ENCODE measurements at places on chromosomes 6 and 20. TPM values are rescaled to one million over a fixed set of nuclear protein-coding genes. Genes with fewer than 3 reads are reported as not detected.
A peak's percentile ranks its signal among the peaks of the same experiment; 100 is the strongest.

DHX35 gene
- total RNA-seq, result 5.8 TPM

BTNL2 gene
- total RNA-seq, result not detected

DNA sequence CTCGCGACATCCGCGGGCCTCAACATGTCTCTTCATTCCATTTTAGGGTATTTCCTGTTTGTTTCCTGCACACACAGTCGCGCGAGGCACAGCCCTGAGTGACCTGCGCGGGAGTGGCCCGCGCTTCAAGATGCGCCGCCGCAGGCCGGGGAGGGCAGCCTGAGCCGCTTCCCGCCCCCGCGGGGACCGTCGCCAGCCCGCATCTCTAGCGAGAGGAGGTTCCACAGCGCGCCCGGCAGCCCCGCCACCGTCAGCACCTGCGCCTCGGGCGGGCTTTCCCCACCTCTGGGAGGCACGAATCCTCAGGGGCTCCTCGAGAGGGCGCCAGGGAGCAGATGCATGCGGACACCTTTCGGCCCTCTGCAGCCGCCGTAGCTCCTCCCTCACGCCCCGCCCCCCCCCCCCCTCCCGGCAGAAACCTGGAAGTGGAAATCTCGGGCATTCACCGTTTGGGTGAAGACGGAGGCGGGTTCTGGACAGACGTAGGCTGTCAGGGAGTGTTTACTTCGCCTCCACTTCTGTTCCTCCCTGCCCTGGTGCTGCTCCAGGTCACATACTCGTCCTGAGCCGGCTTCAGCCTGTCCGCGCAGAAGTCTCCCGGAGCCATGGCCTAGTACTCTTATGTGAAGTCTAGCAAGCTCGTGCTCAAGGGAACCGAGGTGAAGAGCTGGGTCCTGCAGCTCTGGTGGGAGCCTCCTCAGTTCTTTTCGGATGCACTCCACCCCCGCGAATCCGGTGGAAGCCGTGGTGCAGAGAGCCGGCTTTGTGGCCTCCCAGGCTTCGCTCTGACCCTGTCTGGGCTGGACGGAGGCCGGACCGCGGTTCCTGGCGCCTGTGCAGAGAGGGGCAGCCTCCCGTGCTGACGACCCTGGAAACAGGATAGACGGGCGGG, 880.5 kb upstream of the DEFB115 start:
- DNase-seq, result peak; percentile 91

IP6K3 gene
- total RNA-seq, result 73.5 TPM

DNA sequence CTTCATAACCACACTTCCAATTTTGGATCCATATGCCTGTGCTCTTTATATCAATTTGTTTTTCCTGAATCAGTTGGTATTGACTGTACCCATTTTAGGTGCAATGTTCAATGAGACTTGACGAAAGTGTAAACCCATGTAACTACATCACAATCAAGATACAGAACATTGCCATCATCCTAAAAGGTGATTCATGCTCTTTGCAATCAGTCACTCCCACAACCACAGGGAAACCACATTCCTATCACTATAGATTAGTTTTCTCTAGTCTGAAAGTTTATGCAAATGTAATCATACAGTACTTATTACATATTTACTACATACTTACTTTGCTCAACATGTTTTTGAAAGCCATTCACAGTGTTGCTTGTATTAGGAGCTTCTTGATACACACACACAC, 167.4 kb downstream of the ADGRG6 start:
- no peak for DNase-seq

GRCh38 chr6:125688138-125688537, 61.3 kb upstream of the HEY2 start:
- no peak for DNase-seq

TPMT gene
- total RNA-seq, result 0.89 TPM

GRCh38 chr20:54004445-54004844, 65.9 kb downstream of the BCAS1 start:
- no peak for DNase-seq

DNA sequence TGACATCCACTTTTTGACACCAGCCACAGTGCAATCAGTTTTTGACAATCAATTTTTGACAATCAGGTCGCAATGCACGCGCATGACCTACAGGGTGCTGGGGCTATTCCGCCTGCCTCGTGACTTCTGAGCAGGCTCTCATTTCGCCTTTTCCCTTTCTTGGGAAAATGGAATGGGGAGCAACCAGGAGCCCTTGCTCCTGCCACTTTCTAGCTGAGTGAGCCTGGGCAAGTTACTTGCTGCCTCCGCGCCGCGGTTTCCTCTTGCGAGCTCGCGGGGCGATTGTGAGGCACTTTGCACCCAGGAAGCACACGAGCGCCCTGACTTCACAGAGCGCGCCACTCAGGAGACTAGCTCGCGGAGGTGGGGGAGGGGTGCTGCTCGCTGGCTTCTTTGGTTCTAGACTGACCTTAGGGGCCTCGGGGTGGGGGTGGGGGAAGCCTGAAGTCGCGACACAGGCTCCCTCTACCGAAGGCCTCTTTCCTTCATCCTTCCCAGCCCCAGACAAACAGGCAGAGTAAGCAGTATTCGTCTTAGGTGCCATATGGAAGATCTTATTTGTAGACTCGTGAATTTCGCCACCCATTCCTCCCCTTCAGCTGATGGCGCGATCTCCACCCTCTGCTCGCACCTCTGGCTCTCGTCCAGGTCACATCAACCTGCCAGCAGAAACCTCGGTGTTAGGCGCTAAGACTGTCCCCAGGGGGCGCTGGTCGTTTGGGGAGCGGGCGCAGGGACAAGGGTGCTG, 4.6 kb downstream of the TP53TG5 start:
- peak; percentile 92 for DNase-seq

- no peak for DNase-seq
Observed at GRCh38 chr6:14200047-14200446, 82.5 kb downstream of the CD83 start.

DNA sequence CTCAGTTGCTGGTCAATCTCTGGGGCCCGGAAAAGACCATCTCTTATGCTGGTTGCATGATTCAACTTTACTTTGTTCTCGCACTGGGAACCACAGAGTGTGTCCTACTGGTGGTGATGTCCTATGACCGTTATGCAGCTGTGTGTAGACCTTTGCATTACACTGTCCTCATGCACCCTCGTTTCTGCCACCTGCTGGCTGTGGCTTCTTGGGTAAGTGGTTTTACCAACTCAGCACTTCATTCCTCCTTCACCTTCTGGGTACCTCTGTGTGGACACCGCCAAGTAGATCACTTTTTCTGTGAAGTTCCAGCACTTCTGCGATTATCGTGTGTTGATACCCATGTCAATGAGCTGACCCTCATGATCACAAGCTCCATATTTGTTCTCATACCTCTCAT, 4.3 kb downstream of the OR2J3 start:
- DNase-seq, result no peak

DNA sequence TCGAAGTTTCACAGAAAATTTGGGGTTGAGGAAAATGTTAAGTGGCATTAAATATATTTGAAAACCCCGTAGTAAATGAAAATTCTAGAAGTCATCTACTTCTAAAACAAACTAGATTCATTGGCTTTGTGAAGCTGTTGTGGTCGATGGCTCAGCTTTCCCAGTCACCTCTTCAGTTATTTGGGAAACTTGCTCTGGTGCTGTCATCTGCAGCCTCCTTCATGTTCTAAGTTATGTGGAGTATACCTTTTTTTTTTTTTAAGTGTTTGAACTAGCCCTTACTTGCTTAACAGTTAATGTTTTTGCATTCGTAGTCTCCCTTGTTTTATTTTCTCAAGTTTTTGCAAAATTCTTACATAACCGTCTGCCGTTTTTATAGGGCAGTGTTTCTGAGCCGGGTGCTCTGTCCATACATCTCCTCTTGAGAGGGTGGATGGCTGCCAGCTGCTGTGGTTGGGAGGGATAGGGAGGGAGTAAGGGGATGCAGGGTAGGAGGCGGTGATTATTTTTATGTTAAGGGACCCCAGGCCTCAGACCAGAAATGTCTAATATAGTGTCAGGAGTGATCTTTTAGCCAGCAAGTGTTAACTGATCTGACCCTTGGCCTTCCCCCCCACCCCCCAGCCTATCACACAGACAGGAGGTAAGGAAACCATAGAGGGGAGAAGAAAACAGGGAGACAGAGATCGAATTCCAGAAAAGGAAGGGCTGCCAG, 7.1 kb downstream of the RREB1 start:
- no peak for DNase-seq

LKAAEAR1 gene
- not detected for total RNA-seq

DNA sequence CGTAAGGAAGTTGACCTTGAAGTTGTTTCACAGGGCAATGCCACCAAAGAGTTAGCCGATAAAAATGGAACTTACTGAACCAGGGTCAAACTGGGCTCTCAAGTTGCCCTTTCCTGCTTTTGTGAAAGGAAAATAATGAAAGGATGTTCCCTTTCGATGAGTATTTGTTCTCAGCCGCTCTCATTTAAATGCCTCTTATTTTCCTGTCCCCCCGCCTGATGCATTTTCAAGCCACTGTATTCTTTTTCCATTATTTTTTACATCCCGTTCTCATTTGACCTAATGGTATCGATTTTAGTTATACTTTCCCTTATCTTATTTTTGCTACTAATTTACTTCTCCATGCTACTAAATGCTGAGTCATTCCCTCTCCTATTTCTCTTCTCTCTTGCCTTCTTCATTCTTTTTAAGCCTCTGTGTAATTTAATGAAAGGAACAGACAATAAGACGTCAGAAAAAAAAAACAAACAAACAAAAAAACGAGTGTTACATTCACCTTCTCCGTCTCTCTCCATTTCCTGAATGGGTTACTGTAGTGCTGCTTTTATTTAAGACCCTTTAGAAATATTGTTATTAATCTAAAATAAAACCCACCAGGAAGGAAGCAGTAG, 655 bp upstream of the NDUFAF4 start:
- DNase-seq, result no peak

- peak; percentile 91 for DNase-seq
Observed at GRCh38 chr20:37527638-37528445, at the start of gene BLCAP. Gene BLCAP, minus strand, starts transcription at chr20:37527876. Its CDS starts 8,702 bp downstream, at chr20:37519174.

IL20RA gene
- 0.45 TPM for total RNA-seq

DNA sequence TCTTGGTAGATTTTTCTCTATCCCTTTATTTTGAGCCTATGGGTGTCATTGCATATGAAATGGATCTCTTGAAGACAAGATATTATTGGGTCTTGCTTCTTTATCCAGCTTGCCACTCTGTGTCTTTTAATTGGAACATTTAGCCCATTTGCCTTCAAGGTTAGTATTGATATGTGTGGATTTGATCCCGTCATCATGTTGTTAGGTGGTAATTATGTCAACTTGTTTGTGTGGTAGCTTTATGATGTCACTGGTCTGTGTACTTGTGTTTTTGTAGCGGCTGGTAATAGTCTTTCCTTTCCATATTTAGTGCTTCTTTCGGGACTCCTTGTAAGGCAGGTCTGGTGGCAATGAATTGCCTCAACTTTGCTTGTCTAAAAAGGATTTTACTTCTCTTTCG, 61.9 kb downstream of the UNC5CL start:
- DNase-seq, result no peak

MCCD1 gene
- not detected for total RNA-seq

DNA sequence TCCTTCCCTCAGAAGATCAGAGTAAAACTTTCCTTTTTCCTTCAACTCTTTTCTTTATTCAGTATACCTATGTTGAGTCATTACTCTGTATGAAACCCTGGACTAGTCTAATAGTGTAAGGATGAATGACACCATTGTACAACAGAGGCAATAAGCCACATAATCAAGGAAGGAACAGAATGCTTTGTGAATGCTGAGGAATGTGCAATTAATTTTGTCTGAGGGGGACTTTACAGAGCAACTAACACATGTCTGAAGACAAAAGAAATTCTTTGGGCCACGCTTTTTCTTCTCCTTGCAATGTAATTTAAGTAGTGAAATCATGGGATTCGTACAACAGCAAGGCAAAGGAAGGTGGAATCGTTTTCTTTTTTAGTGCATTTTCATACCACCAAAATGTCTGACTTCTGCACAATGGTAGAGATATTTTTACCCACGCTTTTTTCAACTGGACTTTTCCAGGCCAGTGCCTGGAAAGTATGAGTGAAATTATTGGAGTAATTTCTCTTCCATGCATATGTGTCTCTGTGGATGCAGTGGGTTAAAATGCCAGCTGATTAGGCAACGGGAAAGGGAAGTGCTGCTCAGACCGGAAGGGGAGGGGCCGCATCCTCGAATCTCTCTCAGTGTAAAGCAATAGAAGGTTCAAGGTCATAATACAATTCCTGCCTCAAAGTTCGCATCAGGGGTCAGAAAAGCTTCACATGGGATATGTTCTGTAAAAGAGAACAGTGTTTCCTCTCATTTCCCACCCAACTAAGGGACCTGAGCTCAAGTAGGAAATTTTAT, 89.9 kb upstream of the MTHFD1L start:
- no peak for DNase-seq

DNA sequence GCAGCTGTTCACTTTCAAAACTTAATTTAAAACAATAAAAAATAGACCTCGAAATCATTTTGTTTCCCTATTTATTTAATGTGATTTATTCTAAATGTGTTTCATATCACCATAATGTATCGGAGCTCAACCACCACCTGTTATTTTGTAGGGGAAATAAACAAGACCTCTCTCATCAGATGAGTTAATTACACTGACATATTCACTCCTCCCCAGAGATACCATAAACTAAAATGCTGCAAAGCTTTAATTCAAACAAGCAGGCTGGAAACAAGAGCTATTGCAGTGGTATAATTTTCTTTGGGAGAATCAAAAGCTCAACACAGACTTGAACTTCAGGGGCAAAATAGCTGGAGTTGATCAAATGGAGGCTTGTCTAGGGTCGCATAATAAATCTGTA, 303.5 kb upstream of the TSHZ2 start:
- DNase-seq, result no peak

GRCh38 chr6:29652198-29652584, 4.7 kb upstream of the MOG start:
- no peak for DNase-seq

PPP1R3D gene
- total RNA-seq, result 7.1 TPM

GPSM3 gene
- total RNA-seq, result not detected

- DNase-seq, result no peak
Observed at GRCh38 chr20:24963672-24964505, 14.8 kb downstream of the CST7 start.

DEFB132 gene
- total RNA-seq, result not detected

DNA sequence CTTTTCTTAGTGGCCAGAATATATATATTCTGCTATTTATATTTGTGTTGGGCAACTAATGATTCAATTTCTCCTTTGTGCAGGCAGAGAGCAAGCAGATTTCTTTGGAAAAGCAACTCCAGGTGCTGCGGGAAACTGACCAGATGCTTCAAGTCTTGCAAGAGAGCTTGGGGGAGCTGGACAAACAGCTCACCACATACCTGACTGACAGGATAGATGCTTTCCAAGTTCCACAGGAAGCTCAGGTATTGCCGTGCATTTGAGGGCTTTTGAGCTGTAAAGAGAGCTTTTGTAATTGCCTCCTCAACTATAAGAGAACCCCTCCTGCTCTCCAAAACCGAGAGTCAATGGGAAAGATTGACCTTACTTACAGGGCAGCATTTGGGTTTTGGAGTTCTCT, 203.5 kb downstream of the UTRN start:
- no peak for DNase-seq

- no peak for DNase-seq
Observed at GRCh38 chr6:43990627-43991619, 136.3 kb downstream of the MRPL14 start.

- no peak for DNase-seq
Observed at GRCh38 chr6:162940426-162940825, 212.7 kb downstream of the PACRG start.
